ENCODE measurements at places on chromosomes 2 and 18.

DNA sequence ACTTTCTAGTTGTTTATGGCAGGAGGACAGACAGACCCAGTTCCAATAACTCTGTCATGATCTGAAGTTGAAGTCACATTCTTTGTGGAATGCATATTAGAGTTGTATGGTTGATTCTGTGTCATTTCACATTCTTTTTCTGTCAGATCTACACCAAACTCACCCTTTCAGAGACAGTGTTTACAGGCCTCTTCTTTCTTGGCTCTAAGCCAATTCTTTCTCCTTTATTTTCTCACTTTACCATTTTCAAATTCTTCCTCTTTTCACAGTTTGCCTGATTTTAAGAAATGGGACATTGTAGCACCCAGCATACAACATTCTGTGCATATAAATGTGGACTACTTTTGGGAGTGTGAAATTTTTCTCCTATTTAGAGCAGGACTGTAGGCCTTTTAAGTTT lies 103.7 kb downstream of the CCDC85A start:
- no peak for DNase-seq

DNA sequence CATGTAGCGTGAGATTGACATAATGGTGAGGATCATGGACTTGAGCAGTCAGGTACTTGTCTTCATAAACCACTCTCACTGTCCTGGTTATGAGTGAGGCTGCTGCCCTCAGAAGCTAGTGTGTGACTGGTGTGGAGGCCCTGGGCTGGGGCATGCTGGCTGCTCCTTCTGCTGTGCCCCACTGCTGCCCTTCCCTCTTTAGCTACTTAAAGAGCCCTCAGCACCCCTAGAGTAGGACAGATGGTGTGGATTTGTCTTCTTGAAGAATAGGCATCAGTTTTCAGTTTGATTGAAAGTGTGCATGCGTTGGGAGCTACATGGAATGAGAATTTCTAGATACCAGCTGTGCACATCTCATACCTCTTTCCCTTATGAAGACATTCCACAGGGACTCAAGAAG lies 15.4 kb downstream of the CPLX4 start:
- DNase-seq: no peak

DNA sequence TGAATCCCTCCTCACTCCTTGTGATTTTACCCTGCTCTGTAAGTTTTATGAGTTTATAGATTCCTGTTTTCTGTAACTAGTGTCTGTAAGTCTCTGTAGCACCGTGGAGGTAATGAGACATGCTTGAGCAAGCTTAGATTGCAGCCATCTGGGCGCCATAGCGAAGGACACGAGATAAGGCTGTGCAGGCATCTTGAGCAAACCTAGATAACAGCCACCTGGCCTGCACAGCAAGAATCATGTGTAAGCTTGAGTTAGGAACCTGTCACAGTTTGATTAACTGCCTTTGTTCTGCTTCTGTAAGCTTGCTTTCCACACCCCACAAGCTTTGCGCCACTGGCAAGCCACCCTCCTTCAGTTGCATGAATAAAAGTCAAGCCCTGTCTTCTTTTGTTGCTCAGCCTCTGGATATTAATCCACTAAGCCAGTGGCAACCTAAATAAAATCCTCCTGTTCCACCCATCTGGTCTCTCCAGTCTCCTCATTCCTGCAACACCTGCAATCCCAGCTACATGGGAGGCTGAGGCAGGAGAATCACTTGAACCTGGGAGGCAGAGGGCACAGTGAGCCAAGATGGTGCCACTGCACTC lies 270.6 kb upstream of the RGPD4 start:
- no peak for DNase-seq

- no peak for DNase-seq
Observed at GRCh38 chr2:231034291-231034882, 2.9 kb upstream of the C2orf72 start.

DNA sequence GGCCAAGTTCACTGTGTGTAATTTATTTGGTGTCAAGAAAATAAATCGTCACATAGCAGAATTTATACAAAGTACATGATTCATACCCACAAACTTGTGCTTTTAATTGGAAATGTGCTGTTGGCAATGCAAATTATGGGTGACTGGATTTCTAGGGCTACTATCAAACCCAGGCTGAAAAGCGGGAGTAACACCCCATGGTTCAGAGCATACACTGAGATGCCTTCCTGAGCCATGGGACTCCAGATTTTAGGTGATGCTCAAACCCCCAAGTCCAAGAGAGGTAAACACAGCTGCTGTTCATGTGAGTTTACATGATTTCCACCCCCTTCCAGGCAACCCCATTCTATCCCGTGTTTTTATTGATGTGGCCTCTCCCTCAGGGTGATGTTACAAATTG lies 565.9 kb upstream of the ID2 start:
- DNase-seq: peak; percentile 62

DNA sequence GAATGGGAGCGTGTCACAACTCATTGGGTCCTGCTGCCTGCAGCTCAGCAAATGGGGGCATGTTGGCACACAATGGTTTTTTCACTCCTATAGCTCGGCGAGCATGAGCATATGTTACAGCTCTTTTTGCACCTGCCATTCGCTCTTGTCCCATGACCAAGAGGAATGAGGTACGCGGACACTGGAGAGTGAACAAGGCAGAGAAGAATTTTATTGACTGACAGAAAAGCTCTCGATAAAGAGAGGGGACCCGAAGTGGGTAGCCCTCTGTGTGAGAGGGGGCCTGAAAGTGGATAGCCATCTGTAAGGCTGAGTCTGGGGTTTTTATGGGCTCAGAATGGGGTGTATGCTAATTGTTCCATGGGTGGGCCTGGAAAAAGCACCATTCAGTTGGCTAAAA lies 5.5 kb downstream of the ACYP2 start:
- DNase-seq: no peak

GRCh38 chr2:12320027-12320734 lies 396.6 kb upstream of the TRIB2 start:
- DNase-seq: no peak

DNA sequence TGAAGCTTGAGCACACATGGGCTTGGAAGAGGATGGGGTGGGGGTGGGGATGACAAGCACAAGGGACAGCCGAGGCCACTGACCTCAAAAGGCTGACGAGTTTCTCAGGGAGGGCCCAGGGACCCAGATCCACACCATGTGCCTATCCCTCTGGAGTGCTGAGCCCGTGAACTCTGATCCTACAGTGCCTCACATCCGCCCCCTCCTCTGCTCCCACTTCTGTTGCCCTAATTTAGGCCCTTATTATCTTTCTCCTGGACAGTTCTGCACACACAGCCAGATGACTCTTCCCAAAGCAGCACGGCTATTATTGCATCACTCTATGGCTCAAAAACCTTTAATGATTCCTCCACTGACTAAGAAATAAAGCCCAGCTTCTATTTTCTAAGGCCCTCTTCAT lies 24.8 kb downstream of the CYRIA start:
- DNase-seq: no peak

DNA sequence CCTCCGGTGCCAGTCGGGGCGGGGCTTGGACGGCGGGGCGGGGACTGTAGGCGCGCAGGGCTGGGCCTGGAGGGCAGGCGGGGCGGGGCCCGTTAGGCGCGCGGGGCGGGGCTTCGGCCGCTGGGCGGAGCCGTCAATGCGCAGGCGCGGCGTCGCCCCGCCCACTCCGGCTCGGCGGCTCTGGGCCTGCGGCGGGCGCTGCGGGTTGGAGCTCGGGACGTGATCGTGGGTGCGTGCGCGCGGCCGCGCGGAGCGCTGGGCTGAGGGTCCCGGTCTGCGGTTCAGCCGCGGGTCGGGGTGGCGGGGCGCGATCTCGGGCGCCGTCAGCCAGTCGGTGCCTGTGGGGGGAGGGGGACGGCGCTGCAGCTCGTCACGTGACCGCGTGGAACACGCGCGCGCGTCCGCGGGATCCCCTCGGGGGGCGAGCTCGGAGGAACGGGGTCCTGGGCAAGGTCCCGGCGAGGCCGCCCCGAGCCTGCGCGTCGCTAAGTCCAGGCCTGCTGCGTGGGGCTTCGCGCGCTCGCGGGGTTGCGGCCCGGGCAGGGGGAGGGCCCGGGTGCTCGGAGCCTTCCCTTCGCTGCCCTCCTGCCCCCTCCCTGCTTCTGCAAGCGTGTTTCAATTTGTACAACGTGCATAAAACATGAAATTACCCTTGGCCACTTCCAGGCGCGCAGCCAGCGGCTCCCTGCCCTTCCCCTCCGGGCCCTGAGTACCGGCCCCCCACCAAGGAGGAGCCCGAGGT lies at the start of gene D2HGDH:
D2HGDH (plus strand) TSS at position 164 of the 742 bp plus-strand sequence. CDS start 595 bp downstream, outside the sequence.
- peak; percentile 86 for DNase-seq

DNA sequence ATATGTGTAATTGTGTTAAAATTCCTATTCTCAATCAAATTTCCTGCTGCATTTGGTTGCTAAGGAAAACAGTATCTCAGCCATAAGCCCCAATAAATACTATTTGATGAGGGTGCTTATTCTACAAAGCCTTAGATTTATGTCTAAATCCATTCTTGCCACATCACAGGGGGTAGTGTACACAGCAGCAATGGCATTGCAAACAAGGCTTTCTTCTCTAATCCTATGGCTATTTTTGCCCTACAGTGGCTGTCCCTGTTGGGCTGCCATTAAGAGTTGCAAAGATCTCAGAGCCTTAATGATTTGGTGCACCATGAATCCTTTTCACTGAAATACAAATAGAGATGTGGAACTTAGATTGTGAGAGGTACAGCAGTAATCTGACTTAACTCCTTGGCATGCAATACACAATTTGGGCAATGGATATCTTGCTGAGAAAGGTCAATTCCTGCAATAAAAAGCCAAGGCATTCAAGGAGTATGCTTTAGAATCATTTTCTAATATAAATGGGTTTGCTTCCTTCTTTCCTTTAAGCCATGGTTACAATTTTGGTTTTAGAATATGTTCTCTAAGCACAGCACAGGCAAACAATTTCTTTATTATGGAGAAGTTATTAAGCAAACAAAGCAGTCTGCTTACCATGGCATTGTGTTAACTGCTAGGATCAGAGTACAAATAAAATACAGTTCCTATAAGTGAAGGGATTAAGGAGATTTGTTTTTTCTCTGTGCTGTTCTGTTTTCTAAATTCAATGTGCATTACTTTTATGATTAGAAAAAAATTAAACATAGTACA lies 69.8 kb upstream of the CD302 start:
- peak; percentile 76 for DNase-seq

DNA sequence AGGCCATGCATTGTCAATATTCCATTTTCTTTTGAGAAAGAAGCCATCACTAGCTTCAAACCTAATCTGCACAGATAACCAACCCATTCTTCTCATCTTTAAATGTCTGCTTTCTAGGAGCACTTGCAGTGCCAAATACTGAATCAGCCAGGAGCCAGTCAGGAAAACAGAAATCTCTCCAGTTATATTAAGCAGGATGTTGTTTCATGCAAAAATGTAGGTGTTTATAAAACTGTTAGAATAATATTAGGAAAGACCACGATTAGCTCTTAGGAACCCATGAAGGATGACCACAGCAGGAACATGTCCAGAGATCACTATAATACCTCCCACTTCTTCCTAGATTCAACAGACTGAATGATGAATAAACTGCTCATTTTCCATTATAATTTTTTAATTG lies 86.0 kb downstream of the TTC32 start:
- DNase-seq: no peak

- DNase-seq: no peak
Observed at GRCh38 chr2:25380586-25381375, 39.1 kb upstream of the DNMT3A start.

- peak; percentile 93 for DNase-seq
Observed at GRCh38 chr2:25362049-25362433, 20.3 kb upstream of the DNMT3A start.

DNA sequence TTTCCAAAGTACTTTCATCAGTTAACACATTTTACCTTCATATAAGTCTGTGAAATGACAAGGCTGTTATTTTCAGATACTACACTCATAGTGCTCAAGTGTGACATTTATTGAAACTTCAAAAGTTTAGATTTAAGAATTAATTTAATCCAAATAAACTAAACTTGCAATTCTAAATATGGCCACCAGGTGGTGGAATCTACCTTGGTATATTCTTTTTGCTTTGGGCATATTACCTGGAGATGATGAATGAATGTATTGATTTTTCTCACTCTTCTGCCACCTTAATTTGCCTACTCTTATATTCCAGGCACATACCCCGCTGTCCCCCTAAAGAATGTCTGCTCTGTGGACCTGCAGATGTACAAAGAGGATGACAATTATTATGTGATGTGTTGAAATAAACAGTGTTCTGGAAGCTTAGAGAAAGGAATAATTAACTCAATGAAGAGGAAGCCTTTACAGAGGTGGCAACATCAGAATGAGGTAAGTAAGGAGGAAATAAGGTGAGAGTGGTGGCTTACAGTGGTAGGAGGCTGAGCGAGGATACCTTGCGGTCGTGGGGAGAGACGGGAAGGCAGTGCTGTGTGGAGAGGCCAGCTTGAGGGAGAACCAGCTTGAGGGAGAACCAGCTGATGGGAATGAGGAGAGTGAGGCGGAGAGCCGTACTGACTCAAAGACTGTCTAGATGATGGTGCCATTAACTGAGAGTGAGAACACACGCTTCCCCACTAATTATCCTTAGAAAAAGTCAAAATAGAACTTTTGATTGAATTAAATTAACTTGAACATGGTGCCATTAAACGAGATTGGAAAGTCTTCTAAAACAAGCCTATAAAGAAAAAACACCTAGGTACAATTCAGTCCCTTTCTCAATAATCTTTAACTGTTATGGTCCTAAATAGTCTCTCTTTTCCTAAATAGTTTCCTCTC lies 179.5 kb downstream of the CELF4 start:
- DNase-seq: peak; percentile 64

Measured in NCI-H2081 (cell line).